CD4-positive, alpha-beta T cell (primary cell): ENCODE measurements at places on chromosomes 4 and X.

DNA sequence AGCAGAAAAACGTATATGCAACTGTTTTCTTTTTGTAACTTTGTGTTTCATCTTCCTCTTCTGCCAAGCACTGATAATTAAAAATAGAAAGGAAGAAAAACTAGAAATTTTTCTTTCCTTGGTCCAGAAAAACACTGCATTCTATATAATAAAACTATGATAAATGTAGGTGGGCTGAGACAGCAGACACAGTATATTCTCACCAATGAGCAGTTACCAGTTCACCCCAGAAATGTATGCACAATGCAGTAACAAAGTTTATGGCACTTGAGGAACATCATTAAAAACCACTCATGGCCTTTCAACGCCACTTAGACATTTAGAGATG, 79.4 kb downstream of the FAT1 start:
- DNase-seq: no peak

GRCh38 chrX:37380924-37381323, 31.8 kb downstream of the PRRG1 start:
- DNase-seq: no peak

DNA sequence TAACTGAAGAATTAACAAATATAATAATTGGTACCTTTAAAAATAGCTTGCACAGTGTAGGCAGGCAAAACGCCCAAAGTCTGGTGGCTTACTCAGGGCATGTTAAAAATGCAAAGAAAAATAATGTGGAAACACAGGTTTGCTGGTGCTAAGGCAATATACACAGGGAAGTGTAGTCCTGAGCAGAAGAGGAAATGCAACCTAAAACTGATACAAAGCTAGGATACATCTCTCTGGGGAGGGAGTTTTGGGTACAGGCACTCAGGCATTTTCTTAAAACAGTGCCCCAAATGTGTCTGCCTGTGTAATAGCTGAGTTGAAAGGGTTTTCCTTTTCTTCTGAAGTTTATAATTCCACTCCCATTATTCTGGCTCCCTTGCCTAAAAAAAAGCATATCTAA, 47.4 kb downstream of the TMPRSS11E start:
- no peak for DNase-seq

GRCh38 chr4:13464543-13464942, 19.6 kb downstream of the RAB28 start:
- no peak for DNase-seq

DNA sequence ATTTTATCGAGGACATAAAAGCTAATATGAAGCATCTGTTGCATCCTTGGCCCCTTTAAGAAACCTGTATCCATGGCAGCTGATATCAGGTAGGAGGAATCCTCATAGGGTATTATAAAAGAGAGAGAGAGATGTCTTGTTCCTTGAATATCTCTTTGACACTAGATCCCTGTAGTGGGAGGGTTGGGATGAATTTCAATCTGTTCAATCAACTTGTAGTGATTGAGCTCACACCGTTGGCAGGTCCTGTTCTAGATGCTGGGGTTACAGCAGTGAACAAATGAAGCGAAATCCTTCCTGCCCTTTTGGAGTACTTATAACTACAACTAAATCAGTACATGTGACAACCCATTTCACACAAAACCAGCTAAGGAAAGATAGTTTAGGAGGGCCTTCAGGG, 35.3 kb upstream of the GATB start:
- DNase-seq: no peak

DNA sequence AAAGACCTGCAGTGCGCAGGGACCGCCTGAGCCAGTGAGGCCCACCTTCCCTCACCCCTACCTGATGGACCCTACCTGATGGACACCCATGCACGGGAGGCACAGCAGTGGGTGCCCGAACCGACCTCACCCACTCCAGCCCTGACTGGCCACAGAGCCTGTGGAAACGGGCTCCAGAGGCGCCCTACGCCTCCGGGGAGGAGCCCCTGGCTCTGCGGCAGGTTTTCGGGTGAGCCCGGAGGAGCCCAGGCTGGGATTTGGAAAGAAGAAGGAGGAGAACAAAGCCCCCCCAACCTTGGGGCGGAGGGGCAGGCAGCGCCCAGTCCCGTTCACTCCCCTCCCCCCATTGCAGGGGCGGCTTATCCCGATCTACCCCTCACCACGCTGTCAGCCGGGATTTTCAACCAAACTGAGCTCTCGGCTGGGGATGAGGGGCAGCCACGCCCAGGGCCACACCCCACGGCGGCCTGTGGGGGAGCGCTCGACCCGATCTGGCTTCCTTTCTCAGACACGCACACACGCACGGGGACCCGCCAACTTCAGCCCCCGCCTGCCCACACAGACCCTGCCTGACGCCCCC, 675 bp downstream of the L1CAM start:
- DNase-seq: no peak

DNA sequence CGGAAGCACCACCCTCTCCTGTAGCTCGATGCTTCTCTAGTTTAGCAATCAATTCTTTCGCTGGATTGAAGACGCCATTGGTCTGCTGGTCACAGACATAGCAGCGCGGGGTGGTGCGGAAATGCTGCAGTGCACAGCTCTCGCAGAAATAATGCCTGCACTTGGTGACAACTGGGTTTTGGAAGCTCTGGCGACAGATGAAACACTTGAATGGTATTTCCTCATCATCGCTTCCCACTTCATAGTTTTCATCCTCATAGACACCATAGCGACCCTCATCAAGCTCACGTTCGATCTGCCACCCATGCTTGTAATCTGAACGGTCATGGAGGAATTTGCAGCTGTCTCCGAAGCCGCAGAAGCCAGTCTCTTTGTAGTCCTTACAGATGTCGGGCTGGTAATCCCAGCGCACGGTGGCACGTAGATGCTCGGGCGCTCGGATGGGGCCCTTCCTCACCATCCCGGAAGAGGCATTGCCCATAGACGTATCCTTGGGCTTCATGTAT, 854 bp downstream of the RNF113A start:
- DNase-seq: peak; percentile 18

DNA sequence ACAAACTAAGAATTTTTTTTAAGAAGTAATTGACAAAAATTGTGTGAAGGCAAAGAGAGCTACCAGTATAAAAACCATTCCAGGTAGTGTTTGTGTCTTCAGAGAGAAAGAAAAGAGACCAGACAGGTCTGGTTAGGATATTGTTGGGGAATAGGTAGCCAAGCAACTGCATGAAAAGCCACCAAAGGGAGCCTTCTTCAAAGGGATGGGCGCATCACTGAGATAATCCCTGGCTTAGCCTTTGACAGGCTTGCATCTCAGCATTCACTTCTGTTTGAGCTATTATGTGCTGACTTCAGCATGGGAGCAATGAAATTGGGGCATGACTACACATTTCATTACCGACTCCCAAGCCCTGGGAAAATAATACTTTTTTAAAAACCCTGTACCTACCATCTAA, 496.6 kb downstream of the IL1RAPL1 start:
- no peak for DNase-seq

- no peak for DNase-seq
Observed at GRCh38 chr4:23070848-23071570, 378.3 kb downstream of the GBA3 start.

- DNase-seq: no peak
Observed at GRCh38 chr4:3399277-3400194, 42.2 kb upstream of the HGFAC start.

DNA sequence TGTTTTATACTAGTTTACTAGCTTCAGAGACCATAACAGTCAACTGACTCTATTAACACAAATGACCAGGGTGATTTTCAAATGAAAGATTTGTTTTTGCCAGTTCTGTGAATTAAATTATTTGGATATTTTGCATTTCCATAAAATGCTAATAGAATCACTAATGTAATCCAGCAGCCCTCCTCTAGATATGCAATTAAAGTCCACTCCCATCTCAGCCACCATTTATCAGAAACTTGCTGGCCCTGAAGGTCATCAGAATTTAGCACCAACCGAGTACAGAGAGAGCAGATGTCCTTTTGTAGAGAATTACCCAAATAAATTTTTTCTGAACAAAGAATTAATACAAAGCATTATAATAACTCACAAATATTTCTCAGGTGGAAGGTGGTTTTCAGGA, 531.1 kb upstream of the SLIT2 start:
- DNase-seq: no peak

GRCh38 chr4:119002476-119002875, 113.8 kb downstream of the SYNPO2 start:
- DNase-seq: no peak

GRCh38 chrX:37726346-37726745, 40.8 kb downstream of the XK start:
- no peak for DNase-seq

DNA sequence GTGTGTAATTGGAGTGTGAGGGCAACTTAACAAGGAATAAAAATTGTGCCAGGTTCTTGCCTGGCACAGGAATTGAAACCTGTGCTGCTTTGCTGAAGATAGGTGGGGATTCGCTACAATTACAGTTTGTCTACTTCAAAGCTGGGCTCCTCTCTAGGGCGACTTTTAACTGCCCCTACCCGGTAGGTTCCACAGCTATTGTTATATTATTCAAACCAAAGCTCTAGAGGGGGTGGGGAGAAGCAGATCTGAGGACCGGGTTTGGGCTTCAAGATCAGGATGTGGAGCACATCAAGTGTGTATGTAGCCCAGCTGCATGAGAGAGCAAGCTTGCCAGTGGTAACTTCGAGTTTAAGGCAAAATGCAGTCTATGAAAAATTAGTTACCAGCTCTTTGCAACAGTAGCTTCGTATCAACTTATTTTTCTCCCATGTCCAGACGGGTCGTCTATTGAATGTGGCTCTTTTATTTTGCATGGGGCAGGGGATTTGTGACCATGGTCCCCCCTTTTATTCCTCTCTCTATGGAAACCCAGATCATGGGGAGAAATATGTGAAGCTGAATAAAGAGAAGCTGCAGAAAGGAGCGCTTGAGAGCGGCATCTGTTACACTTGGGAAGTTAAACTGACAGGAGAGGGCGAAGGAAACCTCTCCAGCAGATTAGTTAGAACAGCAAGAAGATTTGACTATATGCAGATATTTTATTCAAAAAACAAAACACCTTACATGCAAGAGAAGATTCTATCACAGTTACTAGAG, 3.2 kb upstream of the POU3F4 start:
- no peak for DNase-seq

DNA sequence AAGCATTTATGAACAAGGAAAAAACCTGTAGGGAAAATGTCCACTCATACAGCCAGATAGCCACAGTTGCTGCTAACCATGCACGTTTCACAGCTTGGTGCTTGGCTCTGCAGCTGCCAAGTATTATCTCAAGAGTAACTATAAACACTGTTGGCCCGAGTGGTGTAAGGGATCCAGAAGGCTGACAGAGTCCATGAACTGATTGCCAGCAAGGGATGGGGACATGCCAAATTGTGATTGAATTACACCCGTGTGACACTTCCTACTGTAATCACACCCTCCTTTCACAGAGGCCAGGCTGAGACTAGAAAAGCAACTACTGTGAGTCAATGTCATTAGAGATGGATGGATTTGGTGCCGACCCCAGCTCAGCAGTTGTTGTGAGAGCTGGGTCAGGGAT, 223.9 kb upstream of the ANKRD50 start:
- DNase-seq: no peak

DNA sequence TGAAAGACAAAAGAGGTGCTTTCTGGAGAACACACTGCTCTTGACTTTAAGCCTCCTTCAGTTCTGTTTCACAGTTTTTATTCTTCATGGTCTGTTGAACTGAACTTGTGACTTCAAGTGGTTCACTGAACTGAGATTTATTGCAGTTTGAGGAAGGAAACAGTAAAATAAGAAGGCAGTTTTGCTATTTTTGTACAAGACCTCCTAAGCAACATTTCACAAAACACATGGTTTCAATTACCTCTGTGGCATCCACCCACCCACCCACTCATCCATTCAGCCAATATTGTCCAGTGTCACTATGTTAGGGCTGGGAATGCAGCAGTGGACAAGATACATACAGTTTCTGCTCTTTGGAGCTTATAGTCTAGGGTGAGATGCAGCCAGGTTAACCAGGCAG, 131.3 kb downstream of the IL1RAPL2 start:
- DNase-seq: no peak

DNA sequence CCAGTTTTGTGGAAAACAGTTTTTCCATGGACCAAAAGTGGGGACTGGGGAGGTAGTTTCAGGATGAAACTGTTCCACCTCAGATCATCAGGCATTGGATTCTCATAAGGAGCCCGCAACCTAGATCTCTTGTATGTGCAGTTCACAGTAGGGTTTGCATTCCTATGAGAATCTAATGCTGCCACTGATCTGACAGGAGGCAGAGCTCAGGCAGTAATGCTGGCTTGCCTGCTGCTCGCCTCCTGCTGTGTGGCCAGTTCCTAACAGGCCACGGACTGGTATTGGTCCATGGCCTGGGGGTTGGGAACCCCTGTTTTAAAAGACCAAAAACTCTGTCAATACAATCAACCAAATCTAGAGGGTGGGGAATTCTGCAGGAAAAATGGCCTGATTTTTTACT, 100.0 kb upstream of the EOLA2 start:
- DNase-seq: no peak

- DNase-seq: no peak
Observed at GRCh38 chr4:152172146-152172545, 363.7 kb downstream of the FBXW7 start.

GRCh38 chrX:15129412-15129811, 140.5 kb downstream of the ASB9 start:
- DNase-seq: no peak

DNA sequence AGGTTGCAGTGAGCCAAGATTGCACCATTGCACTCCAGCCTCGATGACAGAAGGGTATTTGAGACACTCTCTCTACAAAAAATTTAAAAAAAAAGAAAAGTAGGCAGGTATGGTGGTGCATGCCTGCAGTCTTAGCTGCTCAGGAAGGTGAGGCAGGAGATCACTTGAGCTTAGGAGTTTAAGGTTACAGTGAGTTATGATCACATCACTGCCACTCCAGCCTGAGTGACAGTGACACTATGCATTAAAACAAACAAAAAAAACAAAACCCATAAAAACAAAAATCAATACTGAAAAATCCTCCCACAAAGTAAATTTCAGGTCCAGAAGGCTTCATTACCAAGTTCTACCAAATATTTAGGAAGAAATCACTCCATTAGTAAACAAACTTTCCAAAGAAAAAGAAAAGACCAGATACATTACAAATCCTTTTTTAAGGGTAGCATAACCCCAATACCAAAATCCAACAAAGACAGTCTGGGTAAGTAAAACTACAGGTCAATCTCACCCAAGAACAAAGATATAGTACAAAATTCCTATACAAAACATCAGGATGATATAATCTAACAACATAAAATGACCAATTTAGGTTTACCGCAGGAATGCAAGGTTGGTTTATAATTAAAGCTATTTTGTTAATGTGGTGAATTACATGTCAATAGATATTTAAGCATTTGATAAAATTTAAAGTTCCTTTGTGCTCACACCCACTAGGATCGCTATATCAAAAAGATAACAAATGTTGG, 11.7 kb downstream of the NELFA start:
- DNase-seq: no peak

DNA sequence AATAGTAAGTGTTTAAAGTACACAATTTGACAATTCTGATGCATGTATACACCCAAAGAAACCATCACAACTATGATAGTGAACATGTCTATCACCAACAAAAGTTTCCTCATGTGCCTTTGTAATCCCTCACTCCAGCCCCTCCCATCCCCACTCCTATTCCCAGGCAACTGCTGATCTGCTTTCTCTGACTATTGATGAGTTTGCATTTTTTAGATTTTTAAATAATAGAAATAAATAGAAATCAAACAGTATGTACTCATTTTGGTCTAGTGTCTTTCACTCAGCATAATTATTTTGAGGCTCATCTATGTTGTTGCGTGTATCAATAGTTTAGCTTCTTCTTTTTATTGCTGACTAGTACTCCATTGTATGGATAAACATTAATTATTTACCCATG, 5.3 kb upstream of the RPS4X start:
- DNase-seq: no peak

- no peak for DNase-seq
Observed at GRCh38 chrX:139093201-139093600, 381.7 kb upstream of the FGF13 start.

GRCh38 chrX:104913348-104913747, 307.1 kb downstream of the TEX13A start:
- DNase-seq: no peak
